Activated T-cell treated with anti-CD3 and anti-CD28 coated beads for 4 hours (primary cell): ENCODE measurements at places on chromosomes 7 and 10.

GRCh38 chr10:30433306-30433729 lies 666 bp upstream of the MAP3K8 start:
- peak; percentile 20 for DNase-seq

- DNase-seq = no peak
These were observed 14.8 kb downstream of the ADGRA1 start for GRCh38 chr10:133102415-133103095.

- DNase-seq = no peak
These were observed 26.9 kb upstream of the AMZ1 start for GRCh38 chr7:2661096-2661449.

DNA sequence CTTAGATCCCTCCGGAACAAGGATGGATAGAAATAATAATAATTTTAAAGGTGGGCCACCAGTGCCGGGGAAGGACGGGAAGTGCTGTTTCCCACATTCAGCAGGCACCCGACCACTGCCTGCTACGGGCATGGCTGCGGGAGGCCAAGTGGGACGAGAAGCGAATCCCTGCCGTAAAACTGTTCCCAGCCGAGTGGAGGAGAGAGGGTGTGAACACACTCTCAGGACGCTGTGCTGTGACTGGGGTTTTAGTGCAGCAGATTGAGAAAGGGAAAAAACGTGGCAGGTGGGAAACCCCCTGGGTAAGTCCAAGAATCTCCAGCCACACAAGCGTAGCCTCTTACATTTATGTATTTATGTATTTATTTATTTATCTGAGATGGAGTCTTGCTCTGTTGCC lies 158.8 kb downstream of the DNAJB6 start:
- DNase-seq = no peak

GRCh38 chr7:96578606-96579005 lies 131.0 kb downstream of the SEM1 start:
- no peak for DNase-seq

- no peak for DNase-seq
These were observed 184.1 kb downstream of the HIBADH start for GRCh38 chr7:27478556-27478955.

- DNase-seq = no peak
These were observed 36.6 kb upstream of the SEMA3A start for GRCh38 chr7:84231157-84231556.

DNA sequence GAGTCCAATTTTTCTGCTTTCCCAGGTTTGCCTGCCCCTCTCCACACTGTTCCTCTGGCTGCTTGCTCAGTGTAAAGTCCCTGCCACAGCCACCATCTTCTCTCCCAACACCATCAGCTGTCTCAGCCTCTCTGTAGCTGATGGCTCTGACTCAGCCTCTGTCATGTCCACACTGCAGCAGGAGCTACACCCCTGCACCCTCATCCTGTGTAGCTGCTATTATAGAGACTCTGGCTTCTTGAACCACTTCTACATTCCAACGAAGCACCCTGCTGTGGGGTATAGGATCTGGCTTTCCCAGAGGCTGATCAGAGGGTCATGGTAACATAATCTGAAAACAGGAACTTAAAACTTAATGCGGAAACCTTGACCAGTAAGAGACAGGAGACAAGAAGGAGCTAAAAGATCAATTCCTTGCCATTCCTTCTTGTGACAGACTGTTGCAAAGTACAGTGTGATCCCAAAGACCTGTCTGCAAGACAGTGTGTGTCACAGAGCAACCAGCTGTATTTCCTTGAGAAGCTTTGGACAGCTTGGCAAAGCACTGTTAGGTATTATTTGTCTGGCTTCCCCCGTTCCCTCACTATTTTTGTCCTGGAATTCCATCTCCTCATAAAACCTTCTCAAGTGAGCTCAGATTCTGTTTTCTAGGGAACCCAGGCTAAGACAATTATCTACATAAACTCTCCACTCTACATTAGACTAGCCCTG lies 42.3 kb downstream of the NRCAM start:
- no peak for DNase-seq

DNA sequence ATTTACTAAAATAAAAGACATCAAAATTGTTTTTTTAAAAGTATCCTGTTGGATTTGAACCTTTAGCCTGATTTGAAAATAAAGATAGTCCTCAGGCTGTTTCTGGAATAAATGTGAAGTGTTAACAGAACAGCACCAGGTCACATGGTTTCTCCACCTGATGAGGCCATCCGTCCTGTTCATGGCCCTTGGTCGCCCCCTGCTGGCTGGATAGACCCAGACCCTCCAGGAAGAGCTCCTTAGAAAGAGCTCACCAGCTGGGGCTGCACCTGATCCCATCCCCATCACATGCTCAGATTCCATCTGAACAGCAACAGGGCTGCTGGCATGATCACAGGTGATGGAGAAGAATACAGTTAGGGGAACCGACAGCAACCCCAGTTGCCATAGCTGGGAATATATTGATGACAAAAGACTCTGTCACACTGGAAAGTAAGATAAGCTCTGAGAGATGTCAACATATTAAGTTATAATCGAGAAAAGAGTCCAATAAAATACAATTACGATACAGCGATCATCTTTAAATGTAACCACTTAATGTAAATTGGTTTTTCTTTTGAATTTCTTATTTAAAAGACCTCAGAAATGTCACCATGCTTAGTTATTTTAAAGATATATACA lies 4.8 kb downstream of the OR2A14 start:
- peak; percentile 83 for DNase-seq
